ENCODE measurements at places on chromosomes 4 and X.

GRCh38 chr4:163598489-163598888, 104.0 kb downstream of the TMA16 start:
- DNase-seq = no peak

GRCh38 chr4:168585168-168586091, 88.6 kb downstream of the PALLD start:
- DNase-seq = peak; percentile 87

- DNase-seq = no peak
Observed at GRCh38 chrX:57103489-57103888, 17.9 kb downstream of the SPIN2B start.

DNA sequence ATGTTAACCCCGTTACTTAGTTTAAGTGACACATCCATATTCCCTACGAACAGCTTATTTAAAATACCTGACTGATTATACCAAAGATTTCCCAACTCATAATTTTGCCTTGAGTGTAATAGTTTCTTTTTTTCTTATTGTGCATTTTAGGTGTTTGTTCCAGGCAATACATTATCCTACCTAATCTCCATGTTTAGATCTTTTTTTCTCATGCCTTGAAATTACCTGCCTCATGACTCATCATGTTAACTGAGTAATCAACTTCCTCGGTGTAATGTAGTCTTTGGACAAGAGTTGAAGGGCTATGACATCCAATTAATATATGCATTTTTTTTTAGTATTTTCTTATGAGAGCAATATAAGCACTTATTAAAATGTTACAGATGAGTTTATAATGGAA, 228.7 kb upstream of the ANKRD50 start:
- no peak for DNase-seq

DNA sequence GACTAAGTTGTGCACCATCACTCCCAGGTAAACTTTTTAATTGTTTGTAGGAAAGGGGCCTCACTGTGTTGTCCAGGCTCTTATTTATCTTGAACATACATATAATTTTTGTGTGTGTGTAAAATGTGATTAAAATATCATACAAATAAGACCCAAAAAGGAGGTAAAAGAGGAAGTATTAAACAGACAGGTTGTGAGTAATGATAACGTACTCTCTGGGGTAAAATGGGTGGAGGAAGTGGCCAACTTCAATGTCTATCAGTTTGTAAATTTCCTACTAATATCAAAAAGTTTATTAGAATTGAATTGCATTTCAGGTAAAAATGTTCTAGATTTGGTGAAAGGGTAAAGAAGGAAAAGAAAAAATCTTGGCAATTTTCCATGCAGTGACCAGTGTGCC, 48.8 kb downstream of the SULT1E1 start:
- DNase-seq = no peak

- DNase-seq = no peak
Observed at GRCh38 chr4:87950493-87950892, 25.0 kb upstream of the SPP1 start.

GRCh38 chrX:27254656-27255055, 208.5 kb downstream of the PPP4R3C start:
- no peak for DNase-seq

DNA sequence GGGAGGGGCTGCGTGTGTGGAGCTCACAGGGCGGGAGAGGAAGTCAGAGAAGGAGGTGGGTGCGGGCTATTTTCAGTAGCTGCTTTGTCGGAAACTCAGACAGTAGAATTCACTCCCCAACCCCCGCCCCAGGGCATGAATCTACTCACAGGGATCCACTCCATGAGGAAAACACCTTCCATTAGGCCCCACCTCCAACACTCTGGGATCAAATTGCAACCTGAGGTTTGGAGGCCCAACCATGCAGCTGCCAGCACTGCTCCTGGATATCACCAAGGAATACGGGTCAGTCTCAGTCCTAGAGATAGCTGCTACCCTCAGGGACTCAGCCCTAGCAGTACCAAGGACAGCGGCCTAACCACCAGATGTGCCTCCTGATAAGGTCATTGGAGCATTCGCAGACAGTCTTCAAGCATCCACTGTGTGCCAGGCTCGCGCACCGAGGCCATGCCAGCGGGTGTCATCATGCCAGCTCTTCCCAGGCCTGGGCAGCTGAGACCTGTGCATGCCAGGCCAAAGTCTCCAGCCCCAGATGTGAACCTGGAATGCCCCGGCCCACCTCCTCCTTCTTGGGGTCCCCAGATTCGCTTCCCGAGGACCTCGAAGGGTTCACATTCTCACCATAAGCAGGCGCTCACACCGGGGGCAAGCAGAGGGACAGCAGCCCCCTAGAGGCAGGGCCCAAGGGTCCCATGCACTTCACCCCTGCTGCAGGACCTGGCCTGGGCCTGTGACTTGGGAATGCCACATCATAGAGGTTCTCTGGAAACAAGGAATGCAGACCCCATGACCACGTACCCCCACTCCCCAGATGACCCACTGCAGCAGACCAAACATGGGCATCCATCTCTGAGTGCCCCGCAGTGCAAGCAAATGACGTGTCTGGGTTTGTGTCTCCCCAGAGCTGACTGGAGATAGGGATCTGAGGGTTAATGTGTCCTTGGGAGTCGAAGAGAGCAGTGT, 102.3 kb downstream of the ADRA2C start:
- no peak for DNase-seq

GRCh38 chr4:140637836-140638235, 69.1 kb upstream of the UCP1 start:
- DNase-seq = peak; percentile 60

GRCh38 chr4:35342833-35343232, 901.5 kb downstream of the ARAP2 start:
- no peak for DNase-seq

GRCh38 chr4:101621120-101621519, 169.4 kb upstream of the BANK1 start:
- DNase-seq = no peak

- DNase-seq = no peak
Observed at GRCh38 chr4:147361726-147362125, 119.2 kb upstream of the EDNRA start.

DNA sequence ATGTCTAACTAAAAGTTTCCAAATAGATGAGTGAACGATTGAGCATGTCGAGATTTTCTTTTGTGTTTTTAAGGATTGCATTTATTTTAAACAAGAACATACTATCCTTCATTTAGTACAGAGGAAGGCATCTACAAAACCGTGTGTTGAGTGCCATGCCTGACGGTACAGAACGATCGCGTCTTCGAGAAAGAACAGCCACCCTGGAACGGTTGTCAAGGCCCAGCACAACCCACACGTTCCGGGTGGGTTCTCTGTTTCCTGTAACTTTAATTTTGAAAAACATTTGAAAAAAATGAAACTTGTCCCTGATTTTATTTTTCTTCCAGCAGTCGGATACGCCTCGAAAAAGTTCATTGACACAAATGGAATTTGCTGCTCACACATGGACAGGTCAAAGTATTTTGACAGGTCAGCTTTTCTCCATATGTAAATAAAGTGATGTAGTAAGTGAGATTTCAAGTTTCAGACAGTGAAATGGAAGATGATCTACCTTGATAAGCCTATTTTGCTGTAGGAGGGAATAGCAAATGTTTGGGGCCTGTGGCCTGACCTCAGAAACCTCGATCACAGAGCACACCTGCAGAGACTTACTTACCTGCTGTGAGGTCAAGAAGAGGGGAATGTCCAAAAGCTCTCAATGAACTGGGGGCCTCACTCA, 24.4 kb upstream of the CYP4V2 start:
- no peak for DNase-seq

- no peak for DNase-seq
Observed at GRCh38 chr4:13378973-13379759, 105.0 kb downstream of the RAB28 start.

DNA sequence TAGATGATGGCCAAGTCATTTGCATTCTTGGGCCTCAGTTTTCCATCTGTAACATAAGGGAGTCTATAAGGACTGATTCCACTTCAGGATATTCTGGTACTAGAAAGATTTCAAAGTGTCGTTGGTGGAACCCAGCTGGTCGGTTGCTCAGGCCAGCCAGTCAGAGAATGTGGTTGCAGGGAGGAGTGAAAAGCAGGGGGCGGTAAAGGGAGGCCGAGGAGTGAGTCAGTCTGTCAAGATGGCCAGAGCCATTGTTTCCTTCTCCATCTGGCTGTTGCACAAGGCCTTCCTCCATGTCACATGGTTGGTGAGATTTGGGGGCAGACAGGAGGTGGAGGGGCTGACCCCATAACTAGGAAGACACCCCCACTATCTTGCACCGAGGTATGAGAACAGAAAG, 38.2 kb downstream of the STARD8 start:
- no peak for DNase-seq

- DNase-seq = no peak
Observed at GRCh38 chr4:91035276-91035675, 908.1 kb downstream of the CCSER1 start.

- peak; percentile 86 for DNase-seq
Observed at GRCh38 chr4:181968371-181968770, 274.8 kb upstream of the TENM3 start.

- no peak for DNase-seq
Observed at GRCh38 chrX:3712870-3713224, 602 bp downstream of the PRKX start.

- DNase-seq = no peak
Observed at GRCh38 chr4:5421416-5421815, 286.9 kb downstream of the EVC2 start.

DNA sequence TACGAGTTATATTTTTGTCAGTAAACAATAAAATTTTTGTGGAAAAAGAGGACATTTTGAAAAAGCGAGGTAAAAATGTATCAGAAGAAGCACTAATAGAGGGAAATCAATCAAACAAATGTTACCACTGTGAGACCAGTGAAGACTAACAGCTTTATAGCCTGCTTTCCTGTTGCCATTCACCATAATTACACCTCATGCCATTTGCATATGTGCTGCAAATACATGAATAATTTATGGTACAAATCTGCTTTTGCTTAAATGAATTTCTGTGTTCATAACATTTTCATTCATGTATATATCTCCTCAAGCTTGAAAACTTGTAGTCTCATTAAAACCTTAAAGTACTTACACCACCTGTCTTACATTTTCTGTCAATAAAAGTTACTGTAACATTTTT, 830.8 kb downstream of the ADGRL3 start:
- no peak for DNase-seq
